Activated T-helper 1 cell treated with Interleukin-2 at 50 U/mL for 16 hours (primary cell): ENCODE measurements at places on chromosomes 2 and 18.
A peak's percentile ranks its signal among the peaks of the same experiment; 100 is the strongest.

DNA sequence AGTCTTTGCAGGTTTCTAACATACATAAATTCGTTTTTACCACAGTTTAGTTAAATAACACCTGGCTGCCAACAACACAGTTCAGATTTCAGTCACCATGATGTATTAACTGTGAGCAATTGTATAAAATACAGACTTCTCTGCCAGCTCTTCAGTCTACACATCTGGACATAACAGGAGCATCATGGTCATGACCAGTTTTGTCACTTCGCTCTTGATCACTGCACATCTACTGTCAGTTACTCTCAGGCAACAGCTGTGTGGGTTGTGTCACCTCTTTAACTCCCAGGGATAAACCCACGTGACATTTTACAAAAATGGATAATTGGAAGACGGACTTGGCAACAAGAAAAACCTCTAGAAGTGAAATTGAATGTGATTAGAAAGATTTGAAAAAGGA lies 30.3 kb downstream of the CD8A start:
- DNase-seq: no peak

- no peak for DNase-seq
Observed at GRCh38 chr2:8622199-8622911, 59.5 kb upstream of the ID2 start.

GRCh38 chr2:216660496-216660895 lies 27.3 kb downstream of the IGFBP2 start:
- no peak for DNase-seq

- DNase-seq: no peak
Observed at GRCh38 chr2:1022178-1022577, 71.5 kb downstream of the SNTG2 start.

GRCh38 chr2:8599421-8600242 lies 82.2 kb upstream of the ID2 start:
- DNase-seq: no peak

DNA sequence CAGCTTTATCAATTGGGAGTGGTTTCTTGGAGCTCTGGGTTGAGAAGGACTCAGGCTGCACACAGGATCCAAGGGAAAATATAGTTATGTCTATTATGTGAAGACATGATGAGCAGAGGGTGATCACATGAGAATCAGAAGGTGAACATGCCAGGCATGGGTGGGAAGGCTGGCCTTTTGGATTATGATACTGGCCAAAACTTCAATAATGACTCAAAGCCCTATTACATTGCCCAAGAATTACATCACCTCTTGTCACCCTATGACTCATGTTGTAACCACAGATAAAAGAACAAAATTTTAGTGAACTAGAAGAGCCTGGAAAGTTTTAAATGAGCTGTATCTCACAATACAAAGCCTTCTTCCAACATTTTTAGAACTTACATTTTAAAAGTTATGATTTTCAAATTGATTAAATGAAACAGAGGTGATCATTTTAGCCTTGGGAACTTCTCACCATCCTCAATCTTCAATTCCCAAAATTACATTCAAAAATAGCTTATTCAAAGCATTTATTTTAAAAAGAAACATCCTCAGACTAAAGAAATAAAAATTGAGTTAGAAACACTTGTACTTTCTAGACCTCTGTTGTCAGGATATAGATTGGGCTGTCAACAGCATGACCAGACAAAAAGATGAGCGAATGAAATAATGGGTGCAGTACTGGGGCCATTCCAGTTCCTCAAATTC lies 428.3 kb downstream of the MBD2 start:
- no peak for DNase-seq

- DNase-seq: no peak
Observed at GRCh38 chr2:240146141-240146561, 5.7 kb upstream of the OTOS start.

GRCh38 chr2:172096626-172097547 lies 5.8 kb downstream of the DLX2 start:
- no peak for DNase-seq

DNA sequence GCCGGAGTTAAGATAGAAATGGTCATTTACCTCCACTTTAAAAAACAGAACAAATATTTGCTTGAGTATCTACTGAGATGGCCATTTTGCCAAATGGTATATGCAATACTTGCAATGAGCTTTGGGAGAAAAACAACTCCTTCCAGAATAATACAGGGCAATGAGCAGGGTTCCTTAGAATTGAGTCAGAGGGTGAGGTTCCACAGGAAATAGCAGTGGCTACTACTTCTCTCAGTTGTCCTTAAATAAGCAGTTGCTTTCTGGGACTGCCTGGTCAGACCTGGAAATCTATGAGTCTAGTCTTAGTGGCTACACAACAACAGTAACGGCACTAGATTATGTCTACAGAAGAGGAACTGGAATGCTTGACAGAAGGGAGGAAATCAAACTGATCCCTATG lies 80.9 kb upstream of the CCDC85A start:
- no peak for DNase-seq

GRCh38 chr2:136399667-136400289 lies 281.8 kb upstream of the CXCR4 start:
- DNase-seq: no peak

DNA sequence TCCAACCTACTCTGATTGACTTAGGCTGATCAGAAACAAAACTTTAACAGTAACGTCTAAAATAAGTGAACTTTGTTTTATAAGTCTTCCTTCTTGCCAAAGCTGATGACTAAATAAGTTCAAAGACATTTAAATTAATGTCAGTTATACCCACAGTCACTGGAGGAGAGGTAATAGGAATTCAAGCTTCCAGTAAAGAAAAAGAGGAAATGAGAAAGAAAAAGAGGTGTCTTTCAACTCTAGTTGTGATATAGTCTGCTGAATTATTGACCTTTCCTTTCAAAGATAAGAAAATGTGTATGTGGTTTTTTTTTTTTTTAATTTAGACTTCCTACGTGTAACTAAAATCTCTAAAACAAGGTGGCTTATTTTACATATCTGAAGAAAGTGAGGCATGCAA lies 191.5 kb downstream of the SLC8A1 start:
- DNase-seq: no peak

- DNase-seq: no peak
Observed at GRCh38 chr18:48919547-48919946, 31.2 kb downstream of the SMAD7 start.

DNA sequence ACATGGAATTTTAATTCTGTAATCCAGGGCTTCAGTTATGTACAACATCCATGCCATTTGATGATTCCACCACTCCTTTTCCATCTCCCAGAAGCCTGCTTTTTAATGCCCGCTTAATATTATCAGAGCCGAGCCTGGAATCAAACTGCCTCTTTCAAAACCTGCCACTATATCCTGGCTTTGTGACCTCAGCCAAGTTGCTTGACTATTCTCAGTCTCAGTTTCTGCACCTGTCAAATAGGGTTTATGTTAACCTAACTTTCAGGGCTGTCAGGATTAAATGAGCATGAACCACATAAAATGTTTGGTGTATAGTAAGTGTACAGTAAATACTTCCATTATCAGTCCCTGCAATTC lies 108.7 kb downstream of the XRCC5 start:
- no peak for DNase-seq

DNA sequence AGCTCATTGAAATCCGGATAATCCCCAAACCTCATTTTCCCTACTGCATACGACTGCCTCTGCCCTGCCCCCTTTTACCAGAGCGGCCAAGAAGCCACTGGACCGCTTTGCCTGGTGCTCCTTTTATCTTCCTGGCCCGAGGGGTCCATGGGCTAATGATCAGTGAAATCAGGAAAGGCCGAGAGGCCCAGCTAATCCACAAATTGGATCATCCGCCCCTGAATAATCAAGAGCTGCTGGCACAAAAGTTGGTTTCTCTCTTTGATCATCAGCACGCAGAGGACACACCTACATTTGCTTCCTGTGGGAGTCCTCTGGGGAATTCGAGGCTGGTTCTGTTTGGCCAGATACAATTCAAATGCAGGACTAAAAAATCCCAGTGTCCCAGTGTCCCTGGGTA lies 144.5 kb downstream of the INSIG2 start:
- DNase-seq: no peak

DNA sequence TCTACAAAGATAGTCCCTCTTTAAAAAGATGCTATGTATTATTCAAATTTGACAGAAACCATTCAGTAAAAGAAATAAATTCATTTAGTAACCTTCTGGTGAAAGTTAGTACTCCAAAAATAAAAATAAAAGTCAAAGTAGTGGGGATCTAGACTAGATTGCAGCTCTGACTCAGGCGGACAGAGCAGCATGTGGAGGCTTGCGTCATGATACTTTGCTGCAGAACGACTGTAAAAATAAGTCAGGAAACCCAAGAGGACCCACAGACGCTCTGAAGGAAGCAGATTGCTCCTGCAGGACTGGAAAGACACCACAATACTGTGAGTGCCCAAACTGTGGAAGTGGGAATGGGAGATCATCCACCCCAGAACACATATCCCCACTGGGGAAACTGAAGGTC lies 301.9 kb downstream of the RIT2 start:
- no peak for DNase-seq

DNA sequence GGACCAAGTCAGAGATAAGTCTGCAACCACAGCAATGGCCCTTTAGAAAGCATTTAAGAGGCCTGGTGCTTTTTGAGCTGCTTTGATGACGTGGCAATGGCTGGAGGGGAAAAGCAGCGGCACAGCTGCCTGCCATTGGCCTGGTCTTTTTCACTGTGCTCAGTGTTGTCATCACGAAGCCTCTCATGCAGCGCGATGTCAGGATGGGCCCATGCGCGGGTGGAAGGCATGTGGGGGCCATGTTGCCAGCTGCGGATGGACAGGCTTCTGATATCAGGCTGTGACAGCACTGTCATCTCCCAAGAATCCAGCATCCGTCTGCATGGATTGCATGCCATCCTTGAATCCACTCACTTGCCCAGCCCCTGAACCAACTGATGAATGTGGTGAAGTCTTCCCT lies 204.5 kb downstream of the ACKR3 start:
- DNase-seq: no peak

- peak; percentile 46 for DNase-seq
Observed at GRCh38 chr2:70647873-70648481, 94.4 kb upstream of the TGFA start.

GRCh38 chr2:47744074-47744473 lies 38.9 kb upstream of the MSH6 start:
- no peak for DNase-seq

- DNase-seq: no peak
Observed at GRCh38 chr2:75503048-75503607, 57.6 kb downstream of the EVA1A start.

- DNase-seq: no peak
Observed at GRCh38 chr18:22822024-22822423, 111.1 kb upstream of the RBBP8 start.

- no peak for DNase-seq
Observed at GRCh38 chr2:47002480-47003381, 87.1 kb upstream of the MCFD2 start.

DNA sequence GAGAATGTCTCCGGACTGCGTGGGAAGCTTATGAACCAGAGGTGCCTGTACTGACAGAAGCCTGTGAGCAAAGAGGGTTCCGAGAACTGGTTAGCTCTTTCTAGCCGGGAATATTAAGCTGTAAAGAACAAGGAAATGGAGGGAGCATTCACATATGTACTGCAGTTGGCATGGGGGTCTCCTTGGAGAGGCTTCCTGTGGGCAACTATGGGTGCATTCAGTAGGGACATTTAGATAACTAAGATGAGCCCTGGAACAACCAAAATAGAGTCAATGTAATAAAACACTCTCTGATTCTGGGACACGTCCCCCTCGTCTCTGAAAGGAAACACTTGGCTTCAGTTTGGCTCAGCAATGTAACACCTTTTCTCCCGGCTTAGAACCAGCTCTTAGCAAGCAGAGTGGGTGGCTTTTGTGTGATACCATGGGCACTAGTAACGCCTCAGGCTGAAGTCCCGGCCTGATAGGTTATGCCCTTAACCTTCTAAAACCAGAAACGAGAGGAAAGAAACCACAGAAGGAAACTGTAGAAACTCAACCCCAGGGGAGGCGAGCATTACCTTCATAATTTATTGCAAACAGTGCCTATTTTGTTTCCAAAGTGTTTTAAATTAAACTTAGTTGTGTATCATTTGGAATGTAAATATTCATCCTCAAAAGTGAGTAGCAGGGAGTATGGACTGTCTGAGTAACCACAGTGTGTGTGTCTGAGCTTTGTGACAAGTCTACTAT lies 48.8 kb upstream of the LPIN2 start:
- no peak for DNase-seq

DNA sequence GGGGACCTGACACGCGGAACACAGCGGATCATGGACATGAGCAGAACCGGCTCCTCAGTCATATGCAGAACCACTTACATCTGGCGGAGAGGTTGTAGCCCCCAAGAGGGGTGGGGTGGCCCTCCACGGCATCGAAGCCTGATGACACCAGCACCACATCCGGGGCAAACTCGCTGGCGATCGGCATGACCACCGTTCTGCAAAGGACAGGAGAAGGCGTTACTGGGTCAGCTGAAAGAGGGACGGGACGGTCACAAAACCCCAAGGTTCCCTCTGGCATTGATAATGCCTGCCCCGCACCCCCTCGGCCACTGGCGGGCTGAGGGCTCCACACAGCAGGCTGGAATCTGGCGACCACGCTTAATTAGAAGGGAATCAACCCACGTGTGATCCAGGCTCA lies 220.5 kb downstream of the TWIST2 start:
- DNase-seq: no peak

DNA sequence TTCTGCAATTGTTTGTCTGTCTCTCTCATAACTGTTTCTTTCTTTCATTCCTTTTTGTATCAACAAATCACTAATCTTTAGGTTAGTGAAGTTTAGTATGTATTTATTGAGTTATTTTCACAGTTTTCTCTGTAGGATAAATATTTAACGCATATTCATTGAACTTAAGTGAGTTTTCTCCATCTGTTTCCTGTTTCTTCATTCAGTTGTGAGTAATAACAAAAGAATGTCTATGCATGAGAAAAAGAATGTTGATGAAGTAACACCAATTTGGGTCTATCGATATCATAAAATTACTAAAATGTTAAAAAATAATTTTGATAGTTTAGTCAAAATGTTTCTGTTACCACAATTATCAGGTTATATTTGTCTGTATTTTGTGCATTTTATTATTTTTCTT lies 948.0 kb downstream of the DSC3 start:
- DNase-seq: no peak

DNA sequence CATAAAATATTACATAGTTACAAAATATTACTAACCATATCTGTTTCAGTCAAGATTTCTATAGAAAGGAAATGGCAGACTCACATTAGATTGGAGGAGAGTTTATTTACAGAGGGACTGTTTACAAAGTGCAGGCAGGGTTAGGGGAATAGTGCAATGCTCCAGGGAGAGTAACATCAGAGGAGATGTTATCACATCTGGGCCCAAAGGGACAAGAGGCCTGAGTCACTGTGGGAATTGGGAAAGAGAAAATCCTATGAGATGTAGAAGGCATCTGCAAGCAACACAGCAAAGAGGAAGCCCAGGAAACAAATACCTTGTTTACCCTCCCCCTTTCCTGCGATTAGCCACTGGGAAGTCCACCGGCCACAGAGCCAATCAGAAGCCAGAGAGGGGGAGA lies 227.3 kb upstream of the TANK start:
- no peak for DNase-seq
